ENCODE measurements at places on chromosomes 12 and 14. TPM values are rescaled to one million over a fixed set of nuclear protein-coding genes. Genes with fewer than 3 reads are reported as not detected.

PRKCH gene
- total RNA-seq, result 32.4 TPM

BHLHE41 gene
- total RNA-seq, result 57.1 TPM

MPHOSPH9 gene
- 58.5 TPM for total RNA-seq

CBLN3 gene
- 8.3 TPM for total RNA-seq

LRRC10 gene
- not detected for total RNA-seq

RESF1 gene
- total RNA-seq, result 33.8 TPM

KRT73 gene
- total RNA-seq, result not detected

NANOG gene
- not detected for total RNA-seq

- no peak for DNase-seq
Observed at GRCh38 chr14:51969852-51970540, 19.4 kb upstream of the RTRAF start.

DNA sequence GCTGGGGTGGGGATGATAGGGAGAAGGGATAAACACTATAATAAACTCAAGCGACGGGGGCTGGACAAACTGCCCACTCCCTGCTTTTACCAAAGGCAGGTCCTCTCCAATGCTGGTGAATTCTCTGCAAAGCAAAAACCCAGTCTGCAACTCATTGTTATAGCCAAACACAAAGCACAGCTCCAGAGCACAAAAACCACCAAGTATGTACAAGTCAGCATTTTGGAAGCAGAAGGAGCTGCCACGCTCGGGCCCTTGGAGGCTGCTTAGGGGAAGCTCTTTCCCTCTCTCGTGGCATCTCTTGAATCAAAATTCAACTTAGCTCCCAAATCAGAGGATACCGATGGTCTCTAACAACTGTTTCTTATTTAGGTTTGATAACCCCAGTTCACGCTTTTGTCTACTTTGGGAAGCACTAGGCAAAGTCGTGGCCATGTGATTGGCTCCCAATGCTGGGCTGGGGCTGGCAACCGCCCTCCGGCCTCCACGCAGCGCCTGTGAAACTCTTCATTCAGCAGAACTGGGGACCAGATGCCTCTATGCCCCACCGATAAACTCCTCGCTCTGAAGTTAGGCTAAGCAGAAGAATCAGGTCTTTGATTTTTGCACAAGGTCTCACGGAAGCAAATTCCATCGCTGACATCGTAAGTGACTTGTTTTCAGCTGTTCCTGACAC, 158.5 kb upstream of the FOXN3 start:
- DNase-seq, result no peak

DNA sequence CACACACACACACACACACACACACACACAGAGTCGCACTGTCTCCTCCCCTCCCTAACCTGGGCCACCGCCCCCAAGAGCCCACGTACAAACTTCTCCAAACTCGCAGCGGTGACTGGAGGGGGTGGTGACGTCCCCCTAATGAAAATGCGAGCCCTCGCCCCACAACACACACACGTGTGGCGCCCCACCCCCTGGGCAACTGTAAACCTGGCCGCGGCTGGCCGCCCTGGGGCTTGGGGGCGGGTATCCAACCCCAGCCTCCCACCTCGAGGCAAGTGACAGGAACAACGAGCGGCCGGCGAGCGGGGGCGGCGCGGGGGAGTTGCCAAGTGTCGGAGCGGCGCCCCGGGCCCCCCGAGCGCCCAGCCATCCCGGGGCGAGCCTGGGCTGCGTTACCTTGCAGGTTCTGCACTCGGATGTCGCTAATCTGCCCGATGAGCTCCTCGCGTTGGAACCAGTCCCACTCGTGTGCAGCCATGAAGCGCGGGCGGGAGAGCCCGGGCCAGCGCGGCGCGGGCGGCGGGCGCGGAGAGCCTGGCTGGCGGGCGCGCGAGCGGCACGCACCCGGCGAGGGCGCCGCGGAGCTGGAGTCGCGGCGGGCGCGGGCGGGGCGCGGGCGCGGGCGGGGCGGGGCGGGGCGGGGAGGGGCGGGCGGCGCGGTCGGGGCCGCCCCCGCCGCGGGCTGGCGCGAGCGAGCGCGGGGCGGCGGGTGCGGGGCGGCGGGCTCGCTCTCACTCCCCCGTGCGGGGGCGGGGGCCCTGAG, at the start of gene CLMN:
TSS of gene CLMN (minus strand) at position 597 of the 766 bp plus-strand sequence. CDS start at position 481, 116 bp downstream.
- DNase-seq, result peak; percentile 15

GRCh38 chr12:96167492-96167891, 26.7 kb upstream of the ELK3 start:
- DNase-seq, result no peak

- peak; percentile 34 for DNase-seq
Observed at GRCh38 chr12:71392521-71393145, 47.0 kb upstream of the LGR5 start.

DNA sequence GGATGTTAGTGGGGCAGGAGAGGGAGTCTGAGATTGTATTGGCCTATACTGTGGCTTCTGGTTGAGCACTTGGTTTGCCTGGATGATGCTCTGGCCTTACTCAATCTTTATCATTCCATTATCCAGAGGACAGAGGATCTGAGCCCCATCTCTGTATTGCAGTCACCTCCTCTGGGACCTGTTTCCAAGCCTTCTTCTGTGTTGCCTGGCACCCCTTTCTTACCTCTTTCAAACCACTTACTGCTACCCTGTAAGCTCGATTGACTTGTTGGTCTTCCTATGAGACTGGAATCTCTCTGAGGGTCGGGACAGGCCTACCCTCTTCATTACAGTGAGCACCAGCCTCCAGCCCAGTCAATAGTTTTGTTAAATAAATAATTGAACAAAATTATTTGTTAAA, 3.0 kb upstream of the FOS start:
- DNase-seq, result peak; percentile 21

DNA sequence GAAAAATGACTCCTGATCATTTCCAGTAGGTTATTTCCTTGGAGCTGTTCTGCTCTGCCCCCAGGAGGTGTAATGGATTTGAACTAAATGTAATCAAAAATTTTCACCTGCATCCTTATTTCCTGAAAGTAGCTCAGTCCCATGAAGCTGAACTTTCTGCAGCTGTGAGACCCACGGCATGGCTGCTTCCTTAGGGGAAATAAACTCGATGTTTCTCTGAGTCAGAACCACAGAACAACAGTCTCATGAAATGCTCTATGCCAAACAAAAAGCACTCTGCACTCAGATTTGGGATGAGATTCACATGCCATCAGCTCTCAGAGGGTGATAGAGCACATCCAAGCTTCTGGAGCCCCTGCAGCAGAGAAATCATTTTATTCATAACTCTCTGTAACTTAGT, 224.1 kb upstream of the PLEKHG7 start:
- no peak for DNase-seq

- no peak for DNase-seq
Observed at GRCh38 chr14:36450550-36450949, 69.5 kb downstream of the NKX2-1 start.

All from PC-9 (cell line).